ENCODE measurements at places on chromosomes 13 and 19. TPM values are rescaled to one million over a fixed set of nuclear protein-coding genes. Genes with fewer than 3 reads are reported as not detected.

GRCh38 chr13:76888421-76888820 lies 2.2 kb upstream of the KCTD12 start:
- no peak for DNase-seq

DNA sequence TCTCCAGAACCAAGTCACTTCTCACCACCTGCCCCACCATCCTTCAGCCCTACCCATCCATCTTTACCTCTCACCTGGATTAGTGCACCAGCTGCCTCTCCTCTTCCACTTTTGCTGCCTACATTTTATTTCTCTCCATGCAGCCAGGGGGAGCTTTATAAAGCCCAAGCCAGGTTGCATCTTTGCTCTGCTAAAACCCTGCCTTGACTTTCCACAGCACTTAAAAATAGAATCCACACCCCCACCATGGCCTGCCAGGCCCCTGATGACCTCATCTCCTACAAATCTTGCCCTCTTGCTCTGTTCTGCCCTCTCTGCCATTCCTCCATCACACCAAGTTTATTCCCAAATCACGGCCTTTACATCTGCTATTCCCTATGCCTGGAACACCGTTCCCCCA lies 1.8 kb downstream of the HOOK2 start:
- DNase-seq = no peak

DNA sequence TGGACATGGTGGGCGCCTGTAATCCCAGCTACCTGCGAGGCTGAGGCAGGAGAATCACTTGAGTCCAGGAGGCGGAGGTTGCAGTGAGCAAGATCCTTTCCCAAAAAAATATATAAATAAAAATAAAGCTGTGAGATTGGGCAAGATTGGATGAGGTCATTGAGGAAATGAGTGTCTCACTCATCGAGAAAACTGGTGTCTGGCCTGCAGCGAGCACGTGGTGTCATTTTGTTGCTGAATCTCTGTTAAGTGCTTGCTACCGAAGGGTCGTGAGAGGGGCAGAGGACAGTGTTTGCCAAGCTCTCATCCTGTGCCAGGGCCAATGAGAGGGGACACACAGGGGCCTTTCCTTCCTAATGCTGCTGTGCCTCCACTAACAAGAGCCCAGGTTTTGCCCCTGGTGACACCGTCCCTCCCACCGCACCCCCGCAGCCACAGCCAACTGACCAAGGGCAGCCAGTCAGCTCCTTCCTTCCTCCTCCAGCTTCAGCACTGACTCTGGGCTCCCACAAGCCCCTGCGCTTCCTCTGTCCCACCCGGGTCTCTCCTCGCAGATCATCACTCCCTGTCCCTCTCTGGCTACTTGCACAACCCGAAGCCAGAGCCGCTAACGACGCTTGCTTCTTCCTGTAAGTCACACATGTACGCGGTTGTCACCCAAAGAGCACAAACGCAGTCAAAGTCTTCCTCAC lies 3.2 kb downstream of the POLD1 start:
- no peak for DNase-seq

DNA sequence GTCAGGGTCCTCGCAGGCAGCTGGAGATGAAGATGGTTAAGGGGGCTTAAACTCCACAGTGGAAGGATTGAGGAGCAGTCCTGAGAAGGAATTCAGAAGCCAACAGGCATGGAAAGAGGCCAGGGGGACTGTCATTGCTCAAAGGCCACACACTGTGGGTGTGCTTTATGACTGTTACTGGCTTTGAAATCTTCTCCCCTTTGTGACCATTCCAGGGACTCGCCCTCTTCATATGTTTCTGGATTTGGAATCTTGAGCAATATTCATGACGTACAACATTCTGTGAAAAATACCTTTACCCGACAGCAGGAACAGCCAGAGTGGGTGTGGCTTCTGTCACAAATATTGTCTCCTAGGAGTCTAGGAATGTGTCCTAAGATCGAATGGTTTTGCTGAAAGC lies 16.6 kb downstream of the CEACAM7 start:
- DNase-seq = no peak

GRCh38 chr19:42150364-42150763 lies 18.1 kb upstream of the POU2F2 start:
- no peak for DNase-seq

DNA sequence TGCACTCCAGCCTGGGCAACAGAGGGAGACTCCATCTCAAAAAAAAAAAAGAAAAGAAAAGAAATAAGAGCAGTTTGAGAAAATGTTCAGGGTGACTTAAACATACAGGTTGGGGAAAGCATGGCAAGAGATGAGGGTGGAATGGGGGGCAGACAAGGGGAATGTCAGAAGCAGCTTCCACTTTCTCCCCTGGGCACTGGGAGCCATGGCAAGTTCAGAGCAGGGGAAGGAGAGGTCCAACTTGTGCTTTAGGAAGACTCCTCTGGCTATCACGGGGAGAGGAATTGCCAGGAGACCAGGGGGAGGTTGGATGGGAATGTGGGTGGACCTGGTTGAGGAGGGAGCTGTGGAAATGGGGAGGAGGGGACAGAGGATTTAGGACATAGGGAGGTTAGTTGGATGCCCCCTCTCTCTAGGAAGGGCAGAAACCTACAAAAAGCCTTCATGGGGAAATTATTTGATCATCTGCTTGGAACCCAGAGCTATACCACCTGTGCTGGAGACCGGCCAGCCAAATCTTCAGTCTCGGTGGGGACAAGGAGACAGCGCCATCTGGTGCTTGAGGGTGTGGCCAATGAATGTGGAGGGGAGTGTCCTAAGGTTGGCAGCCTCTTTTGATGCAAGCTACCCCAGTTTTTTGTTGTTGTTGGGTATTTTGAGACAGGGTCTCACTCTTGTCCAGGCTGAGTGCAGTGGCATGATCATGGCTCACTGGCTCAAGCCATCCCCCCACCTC lies 7.3 kb upstream of the STRN4 start:
- DNase-seq = no peak

DNA sequence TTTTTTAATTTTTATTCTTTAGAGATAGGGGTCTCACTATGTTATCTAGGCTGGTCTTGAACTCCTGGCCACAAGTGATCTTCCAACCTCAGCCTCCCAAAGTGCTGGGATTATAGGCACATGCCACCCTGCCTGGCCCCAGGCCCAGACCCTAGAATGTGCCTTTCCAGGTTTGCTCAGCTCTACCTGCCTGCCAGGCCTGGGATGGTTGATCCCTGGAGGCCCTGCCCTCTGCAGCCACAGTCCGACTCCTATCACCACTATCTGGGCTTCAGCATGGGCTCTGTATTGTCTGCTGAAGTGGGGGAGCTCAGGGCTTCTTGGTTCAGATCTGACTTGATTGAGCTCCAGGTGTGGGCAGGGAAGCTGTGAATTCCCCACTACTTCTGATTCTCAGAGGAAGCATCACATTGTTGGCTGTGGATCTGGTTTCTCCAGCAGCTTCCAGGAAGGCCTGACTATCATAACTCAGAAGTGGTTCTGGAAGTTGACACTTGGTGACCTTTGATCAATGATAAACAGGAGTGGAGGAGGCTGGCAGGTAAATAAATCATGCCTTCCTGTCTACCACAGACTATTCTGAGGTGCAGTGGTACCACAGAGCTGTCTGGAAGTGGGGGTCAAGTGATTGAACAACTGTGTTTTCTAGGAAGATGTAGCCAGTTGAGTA lies 71.9 kb downstream of the OLFM4 start:
- no peak for DNase-seq

DNA sequence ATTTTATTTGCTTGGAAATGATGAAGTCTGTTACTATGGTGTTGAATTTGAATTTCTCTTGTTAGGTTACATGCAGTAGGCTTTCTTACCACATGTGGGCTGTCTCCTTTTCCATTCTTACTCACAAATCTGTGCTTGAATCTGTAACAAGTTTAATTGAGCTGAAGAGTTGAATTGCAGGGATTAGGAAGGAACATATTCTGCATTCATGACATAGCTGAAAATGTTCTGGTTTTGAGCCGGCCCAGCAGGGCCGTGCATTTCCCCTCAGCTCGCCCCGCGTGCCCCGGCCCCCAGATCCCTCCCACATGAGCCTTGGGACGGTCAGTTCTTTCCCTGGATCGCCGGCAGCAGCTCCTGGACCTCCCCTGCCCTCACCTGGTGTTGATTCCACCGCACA lies 28.1 kb downstream of the TFDP1 start:
- DNase-seq = no peak

GRCh38 chr13:27476943-27477703 lies 26.8 kb upstream of the MTIF3 start:
- peak; percentile 29 for DNase-seq

DNA sequence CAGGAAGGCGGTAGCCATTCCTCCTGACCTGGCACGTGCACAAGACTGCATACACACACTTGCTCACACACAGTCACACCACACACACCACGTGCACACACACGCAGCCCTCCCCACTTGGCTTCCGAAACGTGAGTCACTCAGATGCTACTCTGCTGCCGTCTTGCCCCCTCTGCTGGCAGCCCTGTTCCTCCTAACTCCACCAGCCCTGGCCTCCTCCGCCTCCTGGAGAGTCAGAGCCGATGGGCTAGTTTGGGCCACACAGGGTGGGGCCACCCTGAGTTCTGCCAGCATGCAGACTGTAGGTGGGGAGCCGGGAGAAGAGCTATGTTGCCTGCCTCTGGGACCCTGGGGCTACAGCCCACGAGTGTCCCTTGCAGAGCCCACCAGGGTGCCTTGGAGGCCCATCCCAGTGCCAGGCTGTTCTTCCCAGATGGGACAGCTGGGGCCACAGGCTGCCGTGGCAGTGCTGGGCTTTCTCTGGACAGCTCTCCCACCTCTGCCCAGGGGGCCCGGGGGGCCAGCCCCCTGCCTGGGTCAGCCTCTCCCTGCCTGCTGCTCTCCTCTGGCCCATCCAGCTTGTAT lies 12.1 kb downstream of the PIN1 start:
- peak; percentile 95 for DNase-seq

- no peak for DNase-seq
Observed at GRCh38 chr13:112624602-112625430, 36.9 kb upstream of the TUBGCP3 start.

Gene TPRX1
- total RNA-seq = not detected

Gene GPR12
- not detected for total RNA-seq

Gene PSG2
- 2.2 TPM for total RNA-seq

Gene VN1R4
- not detected for total RNA-seq

Gene SLITRK6
- total RNA-seq = 2.3 TPM

Gene OSCAR
- total RNA-seq = 0.45 TPM

Gene PGLYRP1
- not detected for total RNA-seq

Gene TMEM255B
- total RNA-seq = 7.8 TPM

Measured in HFFc6 (cell line).